CD8-positive, alpha-beta T cell (primary cell): ENCODE measurements at places on chromosomes 6 and 20. TPM values are rescaled to one million over a fixed set of nuclear protein-coding genes. Genes with fewer than 3 reads are reported as not detected.

DNA sequence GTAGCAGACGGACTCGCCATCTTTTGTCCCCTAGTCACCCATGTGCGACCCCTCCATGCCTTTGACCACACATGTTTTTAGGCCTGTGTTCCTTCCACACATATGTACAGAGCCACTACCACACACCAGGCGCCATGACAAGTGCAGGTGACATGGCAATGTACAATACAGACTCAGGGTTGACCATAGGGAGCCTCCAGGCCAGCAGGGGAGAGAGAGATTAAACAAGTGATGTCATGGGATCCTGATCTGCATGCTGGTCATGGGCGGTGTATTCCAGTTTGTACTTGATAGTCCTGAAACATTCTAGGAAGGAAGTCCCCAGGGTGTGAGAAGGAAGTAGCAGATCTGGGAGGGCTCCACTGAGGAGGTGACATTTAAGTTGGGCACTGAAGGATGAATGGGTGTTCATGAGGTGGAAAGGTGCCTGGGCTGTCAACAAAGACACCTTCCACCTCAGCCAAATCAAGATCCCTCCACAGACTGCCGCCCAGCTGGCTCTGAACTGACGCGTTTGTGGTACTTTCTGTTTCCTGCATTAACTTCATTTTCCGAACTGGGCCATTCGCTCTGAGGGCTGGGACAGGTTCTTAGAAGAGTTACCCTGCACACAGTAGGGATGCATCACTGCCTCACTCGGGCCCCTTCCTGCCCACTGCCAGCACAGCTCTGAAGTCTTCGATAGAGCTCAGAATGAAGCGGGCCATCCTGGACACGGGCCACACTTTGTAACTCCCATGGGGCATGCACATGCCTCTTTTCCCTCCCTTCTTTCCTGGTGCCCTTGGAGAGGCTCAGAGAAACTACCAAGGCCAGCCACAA lies 94.0 kb downstream of the NOL4L start:
- no peak for DNase-seq

DNA sequence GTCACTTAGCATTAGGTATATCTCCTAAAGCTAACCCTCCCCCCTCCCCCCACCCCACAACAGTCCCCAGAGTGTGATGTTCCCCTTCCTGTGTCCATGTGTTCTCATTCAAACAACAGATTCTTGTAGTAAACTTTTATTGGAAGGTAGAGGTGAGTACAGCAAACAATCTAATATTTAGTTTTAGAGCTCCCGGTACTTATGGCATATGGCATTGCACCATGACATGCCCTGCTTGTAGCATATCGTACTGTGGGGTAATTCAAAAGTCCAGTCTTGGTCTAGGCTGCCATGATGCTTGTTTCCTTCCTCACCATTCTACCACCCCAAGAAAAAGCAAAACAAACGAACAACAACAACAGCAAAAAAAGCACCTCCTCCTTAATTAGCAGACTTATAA lies 289.5 kb downstream of the ZNF217 start:
- DNase-seq = no peak

GRCh38 chr6:125255201-125255600 lies 46.6 kb downstream of the HDDC2 start:
- no peak for DNase-seq

DNA sequence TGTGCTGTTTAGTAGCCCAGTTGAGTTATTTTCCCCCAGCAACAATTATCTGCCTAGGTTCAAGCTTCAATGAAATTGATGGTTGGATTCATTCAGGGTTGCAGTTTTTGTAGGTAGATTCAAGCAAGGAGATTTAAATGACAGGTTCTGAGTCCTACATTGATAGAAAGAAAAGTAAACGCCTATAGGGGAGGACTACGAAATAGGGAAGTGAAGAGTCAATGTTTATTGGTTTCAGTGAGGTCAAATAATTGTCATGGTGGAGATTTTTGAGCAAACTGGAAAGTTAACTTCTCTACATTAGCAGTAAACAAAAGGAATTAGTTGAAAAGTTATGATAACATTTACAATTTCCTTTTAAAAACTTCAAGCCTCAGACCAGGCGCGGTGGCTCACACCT lies 734 bp upstream of the WFDC13 start:
- DNase-seq = no peak

DNA sequence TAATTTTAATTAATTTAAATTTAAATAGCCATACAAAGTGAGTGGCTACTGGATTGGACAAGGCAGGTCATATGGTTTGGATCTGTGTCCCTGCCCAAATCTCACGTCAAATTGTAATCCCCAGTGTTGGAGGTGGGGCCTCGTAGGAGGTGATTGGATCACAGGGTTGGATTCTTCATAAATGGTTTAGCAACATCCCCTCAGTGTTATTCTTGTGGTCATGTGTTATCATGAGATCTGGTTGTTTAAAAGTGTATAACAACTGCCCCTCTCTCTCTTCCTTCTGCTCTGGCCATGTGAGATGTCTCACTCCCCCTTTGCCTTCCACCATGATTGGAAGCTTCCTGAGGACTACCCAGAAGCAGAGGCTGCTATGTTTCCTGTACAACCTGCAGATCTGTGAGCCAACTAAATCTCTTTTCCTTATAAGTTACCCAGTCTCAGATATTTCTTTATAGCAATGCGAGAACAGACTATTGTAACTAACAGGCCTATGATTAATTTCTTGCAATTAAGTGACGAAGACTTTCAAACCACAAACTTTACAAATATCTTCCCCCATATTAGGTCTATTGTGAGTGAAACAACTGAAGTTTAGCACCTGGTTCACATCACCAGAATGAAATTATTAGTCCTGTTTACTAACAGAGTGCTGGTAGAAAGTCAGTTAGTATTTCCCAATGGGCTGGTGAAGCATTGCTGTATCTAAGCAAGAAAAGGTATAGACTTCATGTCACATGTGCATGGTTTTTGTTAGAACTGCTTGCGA lies 60.0 kb upstream of the TNFAIP3 start:
- DNase-seq = no peak

DNA sequence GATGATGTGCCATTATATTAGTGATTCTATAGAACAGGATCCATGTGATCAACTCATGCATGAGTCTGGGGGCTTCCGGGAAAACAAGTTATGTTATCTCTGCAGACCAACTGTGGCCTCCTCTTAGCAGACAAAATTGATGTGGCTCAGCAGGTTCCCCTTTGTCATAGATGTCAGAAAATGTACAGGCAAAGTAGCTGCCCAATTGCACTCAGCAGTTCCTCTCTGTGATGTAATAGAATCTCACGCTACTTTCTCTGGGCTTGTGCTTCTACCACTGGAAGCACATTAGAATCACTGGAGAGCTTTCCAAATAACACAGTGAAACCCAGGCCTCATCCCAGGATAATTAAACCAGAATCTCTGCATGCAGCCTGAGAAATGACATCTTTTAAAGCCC lies 253.1 kb downstream of the SLC24A3 start:
- no peak for DNase-seq

DNA sequence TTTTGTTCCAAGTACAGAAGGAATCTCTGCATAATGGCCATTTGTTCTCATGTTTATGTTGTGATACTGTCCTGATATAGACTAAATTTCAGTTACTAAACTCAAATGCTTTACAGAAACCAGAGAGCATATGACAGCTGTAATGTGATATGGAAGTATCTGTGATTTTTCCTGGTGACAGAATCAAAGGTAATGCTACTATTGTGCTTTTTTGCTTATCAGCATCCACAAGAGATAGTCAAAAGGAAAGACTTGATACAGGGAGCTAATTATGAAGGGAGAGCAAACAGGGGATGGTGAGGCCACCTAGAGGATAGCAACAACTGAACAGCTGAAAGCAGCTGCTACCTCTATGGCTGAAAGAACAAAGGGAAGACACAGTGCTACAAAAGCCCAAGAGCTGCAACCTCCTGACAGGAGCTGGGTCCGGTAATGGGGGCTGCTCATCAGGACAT lies 181.4 kb downstream of the PHF3 start:
- DNase-seq = no peak

- DNase-seq = no peak
Observed at GRCh38 chr6:5294392-5295211, 33.3 kb downstream of the FARS2 start.

GRCh38 chr6:96532399-96532798 lies 10.8 kb downstream of the UFL1 start:
- DNase-seq = no peak

DNA sequence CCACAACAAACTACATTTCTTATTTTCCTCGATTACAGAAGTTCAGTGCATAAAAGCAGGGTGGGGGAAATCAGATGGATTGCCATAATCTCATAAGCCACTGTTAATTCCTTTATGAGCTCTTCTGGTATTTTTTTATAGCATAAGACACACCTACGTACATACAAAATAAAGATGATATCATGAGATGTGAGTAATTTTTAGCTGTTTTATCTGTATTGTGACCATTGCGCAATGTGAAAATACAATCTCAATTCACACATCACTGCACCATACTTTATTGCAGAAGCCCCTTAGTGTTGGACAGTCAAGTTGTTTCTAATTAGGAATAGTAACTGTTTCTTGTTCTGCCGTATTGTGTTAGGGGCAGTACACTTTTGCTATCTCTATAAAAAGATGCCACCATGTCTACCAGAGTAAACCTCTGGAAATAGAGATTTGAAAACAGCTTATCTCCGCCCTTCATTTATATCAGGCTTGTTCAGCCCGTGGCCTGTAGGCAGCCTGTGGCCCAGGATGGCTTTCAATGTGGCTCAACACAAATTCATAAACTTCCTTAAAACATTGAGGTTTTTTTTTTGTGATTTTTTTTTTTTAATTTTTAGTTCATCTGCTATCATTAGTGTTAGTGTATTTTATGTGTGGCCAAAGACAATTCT lies 90.4 kb downstream of the FARS2 start:
- DNase-seq = no peak

DNA sequence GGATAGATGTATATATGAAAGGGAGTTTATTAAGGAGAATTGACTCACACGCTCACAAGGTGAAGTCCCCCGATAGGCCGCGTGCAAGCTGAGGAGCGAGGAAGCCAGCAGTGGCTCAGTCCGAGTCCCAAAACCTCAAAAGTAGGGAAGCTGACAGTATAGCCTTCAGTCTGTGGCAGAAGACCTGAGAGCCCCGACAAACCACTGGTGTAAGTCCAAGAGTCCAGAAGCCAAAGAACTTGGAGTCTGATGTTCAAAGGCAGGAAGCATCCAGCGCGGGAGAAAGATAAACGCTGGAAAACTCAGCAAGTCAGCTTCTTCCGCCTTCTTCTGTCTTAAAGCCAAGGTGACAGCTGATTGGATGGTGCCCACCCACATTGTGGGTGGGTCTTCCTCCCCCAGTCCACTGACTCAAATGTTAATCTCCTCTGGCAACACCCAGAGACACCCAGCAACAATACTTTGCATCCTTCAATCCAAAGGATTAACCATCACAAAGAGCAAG lies 102.6 kb upstream of the GJE1 start:
- DNase-seq = no peak

GRCh38 chr20:56653211-56653610 lies 24.1 kb downstream of the TFAP2C start:
- no peak for DNase-seq

DNA sequence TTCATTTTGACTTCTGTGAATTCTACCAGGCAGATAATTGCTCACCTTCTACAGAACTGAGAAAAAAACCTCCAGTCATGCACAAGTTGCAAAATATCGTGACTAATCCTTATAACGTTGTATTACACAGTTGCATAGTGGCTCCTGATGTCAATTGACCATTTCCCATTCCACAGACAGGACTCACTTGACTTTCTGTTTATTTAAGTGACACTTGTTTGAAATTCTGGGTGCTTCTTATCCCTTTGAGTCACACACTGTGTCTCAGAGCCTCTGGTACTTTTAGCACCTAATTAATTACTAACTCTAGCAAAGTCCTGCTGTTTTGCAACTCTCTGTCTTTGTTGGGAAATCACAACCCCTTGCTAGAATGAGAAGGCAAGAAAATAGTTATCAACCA lies 16.2 kb upstream of the RSPO3 start:
- no peak for DNase-seq

GRCh38 chr6:52388790-52389189 lies 26.8 kb downstream of the PAQR8 start:
- DNase-seq = no peak

- DNase-seq = no peak
Observed at GRCh38 chr6:136210398-136211165, 39.5 kb downstream of the MTFR2 start.

- no peak for DNase-seq
Observed at GRCh38 chr6:143806282-143807102, 36.6 kb upstream of the LTV1 start.

DNA sequence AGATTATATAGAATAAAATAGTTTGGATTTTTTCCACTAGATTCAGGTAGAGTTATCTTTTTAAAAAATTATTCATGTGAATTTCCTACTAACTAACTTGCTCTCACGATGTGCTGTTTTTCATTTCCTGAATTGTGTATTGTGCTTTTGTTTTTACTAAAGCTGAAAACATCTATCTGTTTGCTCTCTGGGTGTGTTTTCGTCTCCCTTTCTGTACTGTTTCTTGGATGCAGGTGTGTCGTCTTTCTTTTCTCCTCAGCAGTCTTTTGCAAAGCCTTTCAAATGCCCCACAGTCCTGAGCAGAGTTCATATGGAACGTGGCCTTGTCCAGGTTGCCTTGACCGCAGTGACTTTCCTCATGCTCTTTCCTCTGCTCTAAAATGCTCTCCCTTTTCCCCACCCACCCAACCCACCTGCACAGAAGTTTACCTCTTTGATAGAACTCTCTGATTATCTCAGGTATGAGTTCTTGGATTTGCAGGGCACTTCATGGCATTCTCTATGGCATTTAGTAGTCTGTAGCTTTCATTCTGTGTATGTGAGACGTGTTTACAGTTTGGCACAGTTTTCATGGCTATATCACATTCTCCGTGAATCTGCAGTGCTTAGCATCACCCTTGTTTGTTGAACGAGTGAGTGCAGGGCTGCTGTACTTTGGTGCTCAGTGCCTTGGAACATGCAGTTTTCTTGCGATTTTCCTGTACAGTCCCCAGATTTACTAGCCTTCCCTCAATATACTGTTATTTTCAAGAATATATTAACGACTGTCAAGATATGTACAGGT lies 77.1 kb downstream of the FARS2 start:
- no peak for DNase-seq

DNA sequence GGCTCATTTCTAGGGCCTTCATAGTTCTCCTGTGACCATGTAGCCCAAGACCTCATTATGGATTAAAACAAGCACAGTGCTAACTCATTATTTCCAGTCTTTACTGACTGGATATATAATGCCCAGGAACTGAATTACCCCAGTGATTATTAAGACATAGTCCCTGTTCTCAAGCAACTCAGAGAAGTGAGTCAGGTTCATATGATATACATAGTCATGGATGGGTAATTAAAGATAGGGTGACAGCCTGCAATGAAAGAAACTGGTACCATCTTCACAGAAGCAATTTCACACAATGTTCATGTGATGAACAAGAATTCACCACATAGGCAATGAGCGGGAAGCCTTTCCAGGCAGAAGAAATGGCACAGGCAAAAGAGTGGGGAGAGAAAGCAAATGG lies 3.5 kb downstream of the TRIM27 start:
- no peak for DNase-seq

GRCh38 chr6:29755295-29755871 lies 32.1 kb downstream of the HLA-F start:
- no peak for DNase-seq

The TNNC2 gene
- total RNA-seq = 0.79 TPM

The CRISP3 gene
- not detected for total RNA-seq

The GATA5 gene
- not detected for total RNA-seq

The CLPSL2 gene
- not detected for total RNA-seq

The KIF25 gene
- 0.33 TPM for total RNA-seq

The UBE2C gene
- total RNA-seq = not detected

The ZDHHC14 gene
- total RNA-seq = 2.6 TPM

The OPRL1 gene
- 0.69 TPM for total RNA-seq

The MOG gene
- total RNA-seq = not detected

The CASS4 gene
- 23.5 TPM for total RNA-seq
